Putamen (tissue), 1 donor: ENCODE measurements at places on chromosomes 7 and 10.

- DNase-seq = no peak
Measured at GRCh38 chr7:53531-53930, 138.8 kb upstream of the FAM20C start.

- DNase-seq = no peak
Measured at GRCh38 chr10:70163448-70163847, 6.9 kb downstream of the SAR1A start.

DNA sequence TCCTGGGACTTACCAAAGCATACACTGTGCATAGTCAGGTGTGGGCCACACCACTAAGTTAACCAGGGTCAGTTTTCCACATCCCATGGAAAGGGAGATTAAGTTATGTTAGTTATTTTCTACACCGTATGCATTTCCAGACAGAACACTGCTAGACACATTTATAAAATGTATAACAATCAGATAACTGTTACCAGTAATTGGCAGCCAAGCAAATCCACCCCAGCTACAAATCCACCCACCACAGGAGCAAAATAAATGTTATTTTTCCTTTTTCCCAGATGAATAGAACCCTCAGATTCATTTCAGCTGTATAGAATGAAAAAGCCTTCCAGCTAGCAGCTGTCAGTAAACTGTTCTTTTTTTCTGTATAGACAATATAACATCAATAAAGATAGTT lies 256.9 kb upstream of the FZD1 start:
- DNase-seq = no peak

DNA sequence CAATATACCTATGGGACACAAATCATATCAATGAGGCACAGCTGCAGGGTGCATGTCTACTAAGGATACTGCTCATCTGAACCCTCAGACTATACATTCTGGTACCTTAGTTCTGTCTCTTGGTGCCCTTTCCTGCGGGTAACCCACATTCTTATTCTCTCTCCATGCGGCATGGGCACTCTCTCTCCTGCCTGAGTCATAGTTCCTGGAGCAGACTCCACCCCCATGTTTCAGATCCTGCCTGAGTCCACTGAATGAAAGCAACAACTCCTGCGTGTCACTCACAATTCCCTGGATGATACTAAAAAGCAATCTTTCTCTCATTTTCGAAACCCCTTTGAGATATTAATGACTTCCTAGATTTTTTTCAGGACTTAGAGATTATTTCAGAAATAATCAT lies 653.1 kb upstream of the C7orf33 start:
- DNase-seq = no peak

GRCh38 chr7:125390981-125391380 lies 461.4 kb upstream of the POT1 start:
- no peak for DNase-seq

- no peak for DNase-seq
Measured at GRCh38 chr10:76178532-76179292, 747.3 kb downstream of the LRMDA start.

DNA sequence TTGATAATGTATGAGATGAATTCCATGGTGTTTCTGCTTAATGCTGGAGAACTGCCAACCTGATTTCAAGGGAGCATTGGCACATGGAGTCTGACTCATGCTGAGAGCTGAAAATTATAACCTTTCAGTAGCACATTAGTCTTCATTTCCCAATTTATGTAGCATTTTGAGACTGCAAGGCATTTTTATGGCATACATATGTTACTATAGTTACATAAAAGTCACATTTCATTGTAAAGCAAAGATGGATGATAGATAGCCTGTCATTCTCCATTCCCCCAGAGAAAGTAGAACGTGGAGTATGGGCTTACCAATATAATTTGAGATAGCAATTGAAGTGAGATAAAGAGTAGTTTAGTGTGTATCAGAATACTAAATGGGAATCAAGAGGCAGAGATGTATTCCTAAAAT lies 103.1 kb downstream of the SLC16A9 start:
- DNase-seq = peak; percentile 81

- no peak for DNase-seq
Measured at GRCh38 chr10:124122211-124122610, 28.8 kb upstream of the CHST15 start.
